ENCODE measurements at places on chromosomes 7 and 10. TPM values are rescaled to one million over a fixed set of nuclear protein-coding genes. Genes with fewer than 3 reads are reported as not detected.

GRCh38 chr10:77700086-77700485 lies 62.5 kb upstream of the KCNMA1 start:
- no peak for DNase-seq

DNA sequence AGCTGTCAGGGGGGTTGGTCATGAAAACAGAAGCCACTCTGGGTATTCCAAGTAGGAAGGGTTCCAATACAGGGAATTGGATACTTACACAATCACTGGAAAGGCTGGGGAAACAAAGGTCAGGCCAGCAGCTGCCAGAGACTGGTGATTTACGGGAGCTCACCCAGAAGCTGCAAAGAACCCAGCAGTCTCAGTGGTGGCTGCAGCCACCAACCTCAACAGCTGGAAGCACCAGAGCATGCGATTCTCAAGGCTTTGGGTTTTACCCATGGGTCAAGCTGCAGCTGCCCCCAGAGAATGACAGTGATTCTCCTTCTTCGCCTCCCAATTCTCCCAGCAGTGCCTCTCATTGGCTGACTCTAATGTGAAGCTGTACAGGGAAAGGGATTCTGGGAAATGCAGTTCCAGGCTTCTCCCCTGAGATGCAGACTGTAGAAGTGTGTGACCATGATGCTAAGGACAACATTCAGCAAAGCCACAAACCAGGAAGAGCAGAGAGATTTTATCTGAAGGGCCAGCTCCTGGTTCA lies 107.2 kb upstream of the TCF7L2 start:
- peak; percentile 43 for DNase-seq

- no peak for DNase-seq
Measured at GRCh38 chr10:77673101-77673500, 35.5 kb upstream of the KCNMA1 start.

DNA sequence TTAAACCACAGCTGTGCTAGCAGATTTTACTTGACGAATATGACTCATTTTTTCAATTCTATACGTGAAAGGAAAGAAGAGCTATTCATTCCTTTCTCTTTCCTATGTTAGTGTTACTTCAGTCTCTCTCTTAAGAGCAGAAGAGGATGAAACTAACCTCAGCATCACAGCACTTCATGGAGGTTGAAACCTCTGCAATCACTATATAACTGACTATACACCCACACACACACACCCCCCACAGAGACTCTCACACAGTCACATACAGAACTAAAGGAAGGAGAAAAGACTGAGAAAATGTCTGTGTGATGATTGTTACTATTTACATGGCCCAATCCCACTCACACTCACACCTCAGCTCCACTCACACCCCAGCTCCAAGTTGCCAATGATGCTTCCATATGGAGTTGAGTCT lies 104.2 kb downstream of the KIF20B start:
- no peak for DNase-seq

GRCh38 chr10:113961182-113962031 lies 82.3 kb upstream of the ADRB1 start:
- DNase-seq = no peak

The SPAG6 gene
- 0.80 TPM for polyA plus RNA-seq

The NODAL gene
- 0.17 TPM for polyA plus RNA-seq
